ENCODE measurements at places on chromosomes 5 and 9.

DNA sequence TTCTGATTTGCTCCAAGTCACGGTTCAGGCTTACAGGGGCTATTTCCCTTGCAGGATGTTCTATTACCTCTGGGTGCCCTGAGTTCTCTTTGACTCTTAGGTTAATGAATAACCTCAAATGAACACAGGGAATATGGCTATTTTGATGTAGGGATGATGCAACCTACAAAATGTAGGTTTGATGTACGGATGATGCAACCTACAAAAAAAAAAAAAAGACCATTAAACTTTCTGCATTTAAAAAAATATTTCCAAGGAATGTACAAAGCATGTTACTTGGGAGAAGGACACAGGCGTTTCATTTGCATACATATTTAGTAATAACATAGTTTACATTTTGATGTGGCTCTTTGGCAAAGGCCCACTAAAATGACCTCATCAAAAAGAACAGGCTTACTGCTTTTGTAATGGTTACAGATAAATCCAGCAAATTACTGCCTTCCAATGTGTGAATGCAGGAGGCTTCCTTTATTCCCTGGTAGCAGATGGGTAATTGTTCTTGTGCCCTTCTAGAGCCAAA, 36.3 kb downstream of the ZNF474 start:
- no peak for DNase-seq

GRCh38 chr9:13778631-13779030, 499.1 kb upstream of the MPDZ start:
- DNase-seq = no peak

GRCh38 chr5:16544607-16545374, 72.0 kb downstream of the RETREG1 start:
- DNase-seq = no peak

GRCh38 chr5:69252437-69252836, 17.8 kb downstream of the CDK7 start:
- no peak for DNase-seq

GRCh38 chr9:37286530-37287175, 135.8 kb upstream of the GRHPR start:
- no peak for DNase-seq

- DNase-seq = no peak
These were observed 11.7 kb upstream of the TRIM14 start for GRCh38 chr9:98130576-98131228.

DNA sequence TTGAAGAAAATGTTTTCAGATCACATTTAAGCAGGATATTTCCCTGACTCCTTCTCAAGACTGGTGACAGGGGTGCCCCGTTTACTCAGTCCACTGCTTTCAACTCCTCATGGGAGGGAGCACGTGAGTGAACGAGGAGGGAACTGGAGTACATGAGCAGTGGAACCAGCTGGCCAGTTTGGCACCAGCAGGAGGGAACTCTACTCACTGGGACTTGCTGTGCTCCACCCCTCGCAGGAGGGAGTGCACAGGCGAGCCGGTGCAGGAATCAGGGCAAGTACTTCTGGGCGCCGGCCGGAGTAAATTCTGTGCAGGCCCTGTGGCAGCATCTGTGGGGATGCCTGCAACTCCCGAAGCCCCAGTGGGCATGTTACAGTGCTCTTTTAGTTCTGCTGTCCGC, 1941.1 kb upstream of the C9orf72 start:
- peak; percentile 64 for DNase-seq

DNA sequence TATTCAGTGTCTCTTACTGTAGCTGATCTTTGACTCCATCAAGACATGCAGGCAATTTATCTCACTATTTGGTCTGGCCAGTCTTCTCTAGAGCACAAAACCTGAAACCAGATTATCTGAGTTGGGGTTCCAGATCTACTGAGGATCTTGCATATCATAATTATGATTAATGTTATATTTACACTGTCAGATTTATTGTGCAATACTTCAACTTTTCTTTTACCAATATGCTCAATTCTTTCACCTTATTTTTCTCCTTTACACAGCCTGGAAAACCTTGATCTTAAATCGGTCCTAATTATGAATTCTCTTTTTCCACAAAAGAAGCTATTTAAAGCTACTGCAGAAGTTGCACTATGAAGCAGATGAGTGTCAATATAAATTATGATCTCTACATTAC, 140.1 kb downstream of the ST8SIA4 start:
- DNase-seq = no peak

DNA sequence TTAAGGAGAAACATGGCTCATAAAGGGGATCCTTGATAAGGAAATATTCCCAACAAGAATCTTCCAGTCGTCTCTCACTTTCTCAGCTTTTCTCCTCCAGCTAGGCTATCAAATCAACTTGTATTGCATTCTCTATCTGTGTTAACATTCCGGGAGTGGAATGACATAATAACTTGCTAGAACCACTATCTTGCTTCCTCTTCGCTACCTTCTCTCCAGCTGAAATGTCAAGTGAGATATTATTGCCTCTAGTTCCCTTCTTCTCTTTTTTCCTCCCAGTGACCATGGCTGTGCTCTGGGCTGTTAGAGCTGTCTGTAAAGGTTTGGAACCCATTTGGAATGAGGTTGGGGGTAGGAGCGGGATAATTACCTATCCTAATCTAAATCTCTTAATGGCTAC, 1329.5 kb upstream of the WWC1 start:
- DNase-seq = no peak

GRCh38 chr5:53303105-53303504, 177.3 kb upstream of the FST start:
- DNase-seq = no peak

DNA sequence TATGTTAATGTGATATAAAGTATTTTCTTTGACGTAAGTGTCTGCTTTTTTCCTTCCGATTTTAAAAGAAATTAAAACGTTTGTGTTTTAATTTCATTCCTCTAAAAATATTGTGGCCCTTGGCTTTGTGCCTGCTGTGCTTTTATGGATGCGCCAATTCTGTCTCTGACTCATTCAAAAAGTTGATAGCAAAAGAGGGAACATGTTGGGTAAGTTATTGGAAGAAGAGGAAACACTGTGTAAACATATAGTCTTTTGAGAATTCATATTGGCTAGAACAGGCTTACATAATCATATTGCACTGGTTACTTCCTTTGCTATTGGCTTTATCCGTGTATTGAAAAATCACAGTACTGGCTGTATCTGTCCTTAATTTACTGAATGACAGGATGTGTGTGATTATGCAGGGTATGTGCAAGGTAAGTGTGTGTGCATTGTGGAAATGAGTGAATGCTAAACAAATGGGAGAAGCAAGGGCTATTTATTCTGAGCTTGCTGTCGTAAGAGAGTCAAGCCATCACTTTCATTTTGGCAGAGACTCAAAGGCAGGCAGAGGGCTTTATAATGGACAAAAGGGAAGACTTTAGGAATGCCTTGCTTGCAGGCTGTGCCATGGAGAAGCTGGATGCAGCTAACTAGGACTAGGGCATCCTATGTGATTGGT, 67.8 kb downstream of the SGCD start:
- DNase-seq = no peak

DNA sequence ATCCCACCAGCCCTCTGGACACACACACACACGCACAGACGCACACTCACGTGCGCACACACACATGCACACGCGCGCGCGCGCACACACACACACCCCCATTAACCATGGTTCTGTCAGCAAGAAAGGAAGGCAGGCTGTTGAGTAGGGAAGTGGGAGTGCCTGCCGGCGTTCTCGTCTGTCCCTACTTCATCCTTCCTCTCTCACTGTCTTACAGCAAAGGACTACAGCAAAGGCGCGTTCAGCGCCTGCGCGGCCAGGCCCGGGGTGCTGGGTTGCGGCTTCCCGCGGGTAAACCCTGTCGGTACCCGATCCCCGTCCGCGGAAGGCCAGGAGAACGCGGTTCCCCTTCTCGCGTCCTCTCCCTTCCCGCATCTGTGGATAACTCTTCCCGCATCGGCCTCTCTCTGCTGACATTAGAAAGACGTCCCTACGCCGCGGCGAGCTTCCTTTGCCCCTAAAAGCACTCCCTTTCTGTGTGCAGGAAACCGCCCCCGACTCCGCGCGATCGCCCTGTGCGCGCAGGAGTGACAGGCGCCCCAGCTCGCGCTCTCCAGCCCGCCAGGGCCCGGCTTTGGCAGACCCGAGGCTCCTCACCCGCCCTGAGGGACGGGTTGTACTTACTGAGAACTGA, 219.2 kb downstream of the AGTPBP1 start:
- DNase-seq = peak; percentile 86

GRCh38 chr5:54663866-54664265, 146.3 kb downstream of the SNX18 start:
- DNase-seq = peak; percentile 36

- no peak for DNase-seq
These were observed 6.3 kb upstream of the ANKRD34B start for GRCh38 chr5:80576383-80576782.

GRCh38 chr5:179732918-179733771, 523 bp downstream of the MAML1 start:
- DNase-seq = peak; percentile 61

- DNase-seq = no peak
These were observed 10.4 kb downstream of the TGFBI start for GRCh38 chr5:136039202-136039601.

DNA sequence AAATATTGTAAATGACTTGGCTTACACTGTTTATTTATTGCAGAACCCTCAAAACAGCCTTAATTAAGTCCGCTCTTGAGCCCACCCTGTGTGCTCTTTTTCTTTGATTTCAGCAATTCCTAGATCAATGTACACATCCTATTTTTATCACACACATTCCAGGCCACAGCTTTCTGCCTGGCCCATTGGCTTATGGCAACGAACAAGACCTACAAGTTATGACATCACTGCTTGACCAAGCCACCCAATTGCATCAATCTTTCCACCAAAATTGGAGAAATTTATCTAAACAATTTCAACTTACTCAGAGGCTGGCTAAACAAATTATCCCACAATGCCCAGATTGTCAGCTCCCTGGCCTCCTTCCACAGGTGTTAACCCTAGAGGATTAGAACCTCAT, 158.4 kb downstream of the CPLANE1 start:
- no peak for DNase-seq

DNA sequence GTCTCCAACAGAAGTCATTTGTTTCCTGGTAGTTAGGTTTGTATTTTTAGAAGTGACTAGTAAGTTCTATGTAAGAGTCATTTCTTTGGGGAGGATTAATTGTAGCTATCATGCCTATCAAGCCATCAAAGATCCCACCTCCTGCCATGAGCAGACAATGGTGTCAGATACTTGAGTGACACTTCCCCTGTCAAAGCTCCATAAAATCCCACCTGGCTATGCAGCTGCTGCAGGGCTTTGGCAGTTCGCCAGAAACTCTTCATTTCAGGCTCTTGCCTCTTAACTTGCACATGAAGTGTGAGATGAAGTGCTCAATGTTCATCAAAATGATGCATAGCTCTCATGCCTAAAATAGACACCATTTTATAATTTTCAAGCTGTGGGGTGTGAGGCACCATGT, 312.1 kb downstream of the CDH12 start:
- DNase-seq = peak; percentile 77

DNA sequence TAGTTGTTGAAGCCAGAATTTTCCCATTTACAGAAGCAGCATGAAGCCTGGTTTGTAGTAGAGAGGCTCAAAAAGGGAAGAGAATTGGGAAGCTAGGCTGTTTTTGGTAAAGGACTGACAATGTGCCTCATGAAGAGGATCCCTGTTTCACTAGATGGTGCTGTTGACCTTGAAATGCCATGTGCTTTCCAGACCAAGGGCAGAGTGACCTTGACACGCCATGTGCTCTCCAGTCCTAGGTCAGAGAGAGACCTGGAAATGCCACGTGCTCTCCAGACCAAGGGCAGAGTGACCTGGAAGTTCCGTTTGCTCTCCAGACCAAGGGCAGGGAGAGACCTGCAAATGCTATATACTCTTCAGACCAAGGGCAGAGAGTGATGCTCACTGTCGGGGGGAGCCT, 32.0 kb downstream of the UNC13B start:
- no peak for DNase-seq

GRCh38 chr5:142861011-142861410, 90.8 kb downstream of the ARHGAP26 start:
- DNase-seq = no peak
